Suprapubic skin (tissue), 4 donors: ENCODE measurements at places on chromosomes 6 and 20. TPM values are rescaled to one million over a fixed set of nuclear protein-coding genes. Genes with fewer than 3 reads are reported as not detected.
A peak's percentile ranks its signal among the peaks of the same experiment; 100 is the strongest.

DNA sequence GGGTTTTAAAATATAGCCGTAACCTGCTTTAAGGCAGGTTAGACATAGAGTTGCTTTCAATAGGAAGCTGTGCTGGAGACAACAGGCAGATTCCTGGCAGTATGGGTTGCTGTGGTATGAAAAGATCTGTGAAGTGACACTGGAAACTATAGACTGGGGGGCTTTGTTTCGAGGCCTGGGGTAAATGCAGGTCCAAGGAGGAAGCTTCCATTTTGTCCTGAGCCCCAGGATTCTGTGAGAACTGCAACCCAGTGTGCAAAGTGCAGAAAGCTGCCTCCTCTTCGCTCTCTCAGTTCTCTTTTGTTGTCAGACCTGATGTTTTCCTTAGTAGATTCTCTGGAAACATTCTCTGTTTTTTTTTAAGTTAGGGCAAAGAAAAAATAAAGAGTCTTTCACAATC lies 86.9 kb downstream of the LYRM4 start:
- no peak overlapping the region for H3K27ac ChIP-seq
- no peaks in the 10 kb centered on the region for H3K27me3 ChIP-seq
- DNase-seq: no peak
- no peaks in the 10 kb centered on the region for H3K36me3 ChIP-seq

GRCh38 chr6:89978749-89979145 lies 84.5 kb downstream of the GJA10 start:
- H3K27me3 ChIP-seq: no peaks in the 10 kb centered on the region
- H3K4me3 ChIP-seq: no peak overlapping the region
- no peaks in the 10 kb centered on the region for H3K36me3 ChIP-seq

GRCh38 chr6:134657343-134657742 lies 292.6 kb downstream of the ALDH8A1 start:
- H3K36me3 ChIP-seq: no peaks in the 10 kb centered on the region
- no peaks in the 10 kb centered on the region for H3K4me1 ChIP-seq
- H3K27ac ChIP-seq: no peak overlapping the region
- no peak overlapping the region for H3K4me3 ChIP-seq
- no peaks in the 10 kb centered on the region for H3K27me3 ChIP-seq

- no peaks in the 10 kb centered on the region for H3K27me3 ChIP-seq
- no peak for DNase-seq
- H3K4me3 ChIP-seq: no peak overlapping the region
- H3K27ac ChIP-seq: no peak overlapping the region
Measured at GRCh38 chr6:38501931-38502330, 137.8 kb downstream of the BTBD9 start.

DNA sequence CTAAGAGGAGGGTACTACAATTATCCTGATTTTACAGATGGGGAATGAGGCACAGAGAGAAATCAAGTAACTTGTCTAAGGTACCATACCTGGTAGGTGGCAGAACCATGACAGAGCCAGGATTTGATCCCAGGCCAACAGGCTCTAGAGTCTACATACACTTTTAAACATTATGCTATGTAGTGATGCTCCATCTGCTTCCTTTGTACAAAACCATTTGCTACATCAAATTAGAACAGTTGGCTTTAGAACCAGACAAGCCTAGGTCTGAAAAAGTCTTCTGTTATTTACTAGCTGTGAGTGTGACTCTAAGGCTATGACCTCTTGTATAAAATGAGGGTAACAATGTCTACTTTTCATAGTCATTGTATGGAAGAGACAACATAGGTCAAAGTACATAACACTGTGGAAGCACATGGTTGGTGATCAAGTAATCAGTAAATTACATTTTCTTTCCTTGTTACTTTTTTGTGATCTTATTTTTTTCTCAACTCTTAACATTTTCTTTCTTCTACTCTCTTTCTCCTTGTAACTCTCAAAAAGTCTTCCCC lies 122.1 kb downstream of the PDSS2 start:
- no peaks in the 10 kb centered on the region for H3K4me1 ChIP-seq
- no peaks in the 10 kb centered on the region for H3K27me3 ChIP-seq
- H3K36me3 ChIP-seq: no peaks in the 10 kb centered on the region
- H3K4me3 ChIP-seq: no peak overlapping the region

- no peak overlapping the region for H3K4me3 ChIP-seq
- DNase-seq: no peak
- H3K36me3 ChIP-seq: no peaks in the 10 kb centered on the region
Measured at GRCh38 chr6:35161266-35161665, 20.1 kb upstream of the TCP11 start.

DNA sequence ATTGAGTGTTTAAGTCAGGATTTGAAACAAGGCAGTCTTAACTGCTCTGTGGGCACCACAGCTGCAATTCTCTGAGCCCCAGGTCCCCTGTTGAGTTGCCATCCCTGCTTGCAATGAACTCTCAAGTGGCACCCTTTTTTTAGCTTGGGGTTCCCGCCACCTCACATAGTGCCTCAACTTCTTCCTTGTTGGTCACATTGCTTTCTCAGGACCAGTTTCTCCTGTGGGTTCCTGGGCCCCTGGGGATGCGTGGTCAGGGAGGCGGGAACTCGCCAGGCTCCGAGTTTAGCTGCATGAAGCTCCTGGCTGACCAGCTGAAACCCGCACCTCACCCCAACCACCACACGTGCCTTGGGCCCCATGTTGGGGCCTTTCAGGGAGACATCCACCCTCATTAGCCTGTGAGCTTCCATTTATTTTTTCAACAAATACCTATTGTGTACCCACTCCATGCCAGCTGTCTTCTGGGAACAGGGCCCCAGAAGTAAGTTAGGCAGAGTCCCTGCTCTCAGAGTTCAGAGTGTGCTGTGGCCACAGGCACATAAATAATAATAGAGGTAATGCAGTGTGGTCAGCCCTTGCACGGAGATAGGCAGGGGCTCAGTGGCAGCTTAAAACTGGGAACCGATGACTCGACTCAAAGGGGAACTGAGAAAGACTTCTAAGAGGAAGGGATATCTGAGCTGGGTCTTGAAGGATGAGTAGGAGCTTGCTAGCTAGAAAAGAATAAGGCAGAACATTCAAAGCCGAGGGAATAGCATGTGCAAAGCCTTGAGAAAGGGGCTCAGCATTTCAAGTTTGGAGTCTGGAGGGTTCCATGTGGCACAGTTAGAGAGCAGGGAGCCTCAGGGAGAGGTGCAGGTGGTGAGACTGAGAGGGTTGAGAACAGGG lies 33.9 kb upstream of the FAM83D start:
- H3K4me1 ChIP-seq: peaks cover 13% of the 10 kb centered on the region
- no peak overlapping the region for H3K4me3 ChIP-seq
- H3K27me3 ChIP-seq: peaks cover 8% of the 10 kb centered on the region
- no peak for DNase-seq

- no peaks in the 10 kb centered on the region for H3K4me1 ChIP-seq
- H3K27ac ChIP-seq: no peak overlapping the region
- H3K36me3 ChIP-seq: no peaks in the 10 kb centered on the region
- H3K27me3 ChIP-seq: no peaks in the 10 kb centered on the region
Measured at GRCh38 chr6:14143305-14143704, 25.7 kb downstream of the CD83 start.

DNA sequence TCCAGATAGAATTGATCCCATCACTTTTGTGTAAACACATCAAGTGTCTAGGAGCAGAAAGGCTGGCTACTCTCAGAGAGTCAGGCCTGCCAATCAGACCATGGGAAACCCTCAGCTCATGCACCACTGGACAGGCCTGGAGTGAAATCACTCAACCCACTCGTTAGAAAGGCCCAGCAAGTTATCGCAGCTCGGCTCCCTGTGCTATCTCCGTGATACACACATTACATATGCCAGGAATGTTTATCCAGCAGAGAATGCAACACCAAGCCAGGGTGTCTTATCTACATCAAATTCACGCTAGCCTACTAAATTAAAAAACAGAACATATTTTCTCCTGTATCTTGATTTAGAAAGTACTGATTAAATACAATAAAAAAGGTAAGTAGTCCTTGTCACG lies 232.4 kb upstream of the FOXQ1 start:
- no peak overlapping the region for H3K4me3 ChIP-seq
- H3K4me1 ChIP-seq: peaks cover 22% of the 10 kb centered on the region
- no peaks in the 10 kb centered on the region for H3K27me3 ChIP-seq
- no peak for DNase-seq
- no peaks in the 10 kb centered on the region for H3K36me3 ChIP-seq

DNA sequence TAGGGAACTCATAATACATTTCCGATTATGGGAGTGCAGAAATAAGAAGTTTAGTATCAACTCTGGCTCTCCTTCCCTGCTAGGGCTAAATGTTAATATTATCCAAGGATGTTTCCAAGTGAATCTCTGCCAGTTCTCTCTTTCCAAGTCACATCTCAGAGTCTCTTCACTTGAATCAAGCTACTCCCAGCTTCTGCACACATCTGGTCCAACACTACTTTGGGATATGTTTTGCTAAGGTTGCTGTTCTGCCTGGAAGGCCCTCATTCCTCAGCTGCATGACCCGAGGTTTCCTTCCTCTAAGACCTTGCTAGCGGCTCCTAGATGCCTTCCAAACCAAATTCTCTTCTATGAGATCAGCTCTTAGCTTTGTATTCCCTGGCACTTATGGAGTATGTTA lies 331.8 kb downstream of the GJA1 start:
- no peaks in the 10 kb centered on the region for H3K36me3 ChIP-seq
- H3K4me1 ChIP-seq: no peaks in the 10 kb centered on the region
- no peak overlapping the region for H3K27ac ChIP-seq
- H3K4me3 ChIP-seq: no peak overlapping the region
- no peaks in the 10 kb centered on the region for H3K27me3 ChIP-seq
- no peak for DNase-seq

- no peaks in the 10 kb centered on the region for H3K36me3 ChIP-seq
- H3K27ac ChIP-seq: peak overlapping the region; percentile 91
- peaks cover 24% of the 10 kb centered on the region for H3K4me1 ChIP-seq
- peak overlapping the region; percentile 0 for H3K4me3 ChIP-seq
- no peak for DNase-seq
Measured at GRCh38 chr6:4359108-4359730, 223.8 kb upstream of the ECI2 start.

GRCh38 chr6:17932330-17932852 lies 55.0 kb downstream of the KIF13A start:
- no peaks in the 10 kb centered on the region for H3K36me3 ChIP-seq
- peak overlapping the region; percentile 50 for H3K27ac ChIP-seq
- H3K27me3 ChIP-seq: no peaks in the 10 kb centered on the region
- no peak for DNase-seq
- H3K4me3 ChIP-seq: no peak overlapping the region

- H3K27ac ChIP-seq: no peak overlapping the region
- no peaks in the 10 kb centered on the region for H3K36me3 ChIP-seq
- peaks cover 3% of the 10 kb centered on the region for H3K4me1 ChIP-seq
- DNase-seq: no peak
Measured at GRCh38 chr20:42442716-42443115, 747.0 kb downstream of the PTPRT start.

GRCh38 chr6:111686249-111686931 lies 80.7 kb upstream of the TRAF3IP2 start:
- DNase-seq: no peak
- no peak overlapping the region for H3K4me3 ChIP-seq
- peaks cover 34% of the 10 kb centered on the region for H3K4me1 ChIP-seq
- peak overlapping the region; percentile 86 for H3K27ac ChIP-seq
- peaks cover 13% of the 10 kb centered on the region for H3K36me3 ChIP-seq

DNA sequence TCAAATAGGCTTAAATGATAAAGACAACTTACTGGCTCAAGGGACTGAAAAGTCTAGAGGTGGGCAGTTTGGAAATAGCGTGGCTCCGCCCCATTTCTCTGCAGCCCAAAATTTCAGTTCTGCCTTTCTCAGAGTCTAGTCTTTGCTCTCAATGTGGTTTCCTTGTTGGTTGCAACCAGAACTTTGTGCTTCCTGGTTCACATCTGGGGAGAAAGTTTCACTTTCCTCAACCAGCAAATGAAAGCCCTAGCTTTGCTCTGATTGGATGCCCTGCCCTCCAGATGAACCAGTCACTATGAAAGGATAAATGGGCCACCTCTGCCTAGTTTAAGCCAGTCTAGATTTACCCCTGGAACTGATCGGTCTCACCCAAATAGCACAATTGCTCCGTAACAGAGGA lies 14.9 kb downstream of the SYCP2L start:
- no peak overlapping the region for H3K4me3 ChIP-seq
- H3K27ac ChIP-seq: no peak overlapping the region
- H3K4me1 ChIP-seq: no peaks in the 10 kb centered on the region
- no peak for DNase-seq
- no peaks in the 10 kb centered on the region for H3K27me3 ChIP-seq

DNA sequence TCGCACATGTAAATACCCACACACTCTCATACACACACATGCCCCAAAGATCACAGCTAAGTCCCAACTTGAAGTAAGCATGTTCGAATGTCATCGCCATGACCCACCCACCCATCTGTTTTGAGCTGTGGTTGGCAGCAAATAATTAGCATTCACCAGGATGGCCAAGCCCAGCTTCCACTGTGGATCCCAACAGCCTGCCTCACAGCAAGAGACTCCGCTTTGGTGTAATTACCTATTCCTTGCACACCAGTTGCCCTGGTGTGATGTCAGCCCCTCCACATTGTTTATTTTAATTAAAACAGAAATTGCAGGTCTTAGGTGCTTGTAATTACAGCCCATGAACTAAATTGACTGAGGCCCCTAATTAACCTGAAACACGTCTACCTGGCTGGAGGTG lies 81.1 kb downstream of the MAFB start:
- no peaks in the 10 kb centered on the region for H3K27me3 ChIP-seq
- H3K27ac ChIP-seq: no peak overlapping the region
- no peak overlapping the region for H3K4me3 ChIP-seq
- H3K4me1 ChIP-seq: no peaks in the 10 kb centered on the region
- H3K36me3 ChIP-seq: no peaks in the 10 kb centered on the region

DNA sequence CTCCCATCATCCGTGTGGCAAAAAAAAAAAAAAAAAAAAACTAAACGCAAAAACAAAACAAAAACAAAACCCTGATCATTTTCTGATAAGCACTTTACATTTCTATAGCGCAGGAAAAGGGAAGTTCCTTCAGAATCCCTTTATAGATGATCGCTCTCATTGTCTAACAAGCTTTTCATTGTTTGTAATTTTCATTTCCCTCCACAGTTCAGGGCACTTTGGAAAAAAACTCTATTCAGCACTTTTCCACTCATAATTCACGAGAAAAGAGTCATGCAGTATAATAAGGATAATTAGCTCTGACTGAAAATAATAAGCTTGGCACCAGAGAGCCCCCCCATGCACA lies 89.4 kb upstream of the ATXN1 start:
- no peaks in the 10 kb centered on the region for H3K36me3 ChIP-seq
- no peak overlapping the region for H3K4me3 ChIP-seq
- no peak overlapping the region for H3K27ac ChIP-seq
- peaks cover 17% of the 10 kb centered on the region for H3K4me1 ChIP-seq
- DNase-seq: no peak

DNA sequence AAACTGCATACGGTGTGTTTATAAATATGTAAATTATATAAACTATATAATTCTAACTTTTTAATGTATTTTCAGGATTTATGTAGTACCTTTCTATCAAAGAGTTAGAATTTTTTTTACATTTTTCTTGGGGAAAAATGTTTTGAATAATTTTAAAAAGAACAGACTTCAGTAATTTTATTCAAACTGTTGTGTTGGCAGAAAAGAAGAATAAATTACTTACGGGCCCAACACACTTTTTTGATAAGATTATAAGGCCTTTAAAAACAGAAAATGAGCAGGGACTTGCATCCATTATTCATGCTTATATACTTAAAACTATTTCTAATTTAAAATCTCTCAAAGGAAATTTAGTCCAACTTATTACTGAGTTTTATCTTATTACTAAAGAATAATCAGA lies 58.2 kb downstream of the KIF16B start:
- DNase-seq: no peak
- H3K4me1 ChIP-seq: no peaks in the 10 kb centered on the region
- H3K27me3 ChIP-seq: no peaks in the 10 kb centered on the region
- H3K36me3 ChIP-seq: peaks cover 21% of the 10 kb centered on the region
- no peak overlapping the region for H3K27ac ChIP-seq

Gene RNF144B
- total RNA-seq: 27.8 TPM

Gene TSBP1
- total RNA-seq: not detected

Gene SPATS1
- not detected for total RNA-seq

Gene SNX21
- 106 TPM for total RNA-seq

Gene CNR1
- 6.5 TPM for total RNA-seq

Gene PHACTR3
- 12.8 TPM for total RNA-seq
